ENCODE measurements at places on chromosomes 11 and 22.
A peak's percentile ranks its signal among the peaks of the same experiment; 100 is the strongest.

DNA sequence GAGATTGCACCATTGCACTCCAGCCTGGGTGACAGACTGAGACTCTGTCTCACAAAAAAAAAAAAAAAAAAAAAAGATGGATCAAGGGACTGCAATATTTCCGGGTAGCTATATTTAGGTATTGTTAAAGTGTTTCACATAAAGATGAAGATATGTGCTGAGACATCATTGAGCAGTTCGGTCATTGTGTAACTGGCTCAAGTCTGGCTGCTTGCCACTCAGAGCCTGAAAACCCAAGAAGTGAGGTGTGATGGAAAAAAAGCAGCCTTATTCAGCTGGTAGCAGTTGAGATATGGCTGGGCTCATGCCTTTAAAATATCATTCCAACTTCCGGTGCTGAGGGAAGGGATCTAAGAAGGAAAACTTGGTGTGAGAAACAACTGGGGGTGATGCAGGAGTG is 46.9 kb downstream of the LUZP2 start:
- no peak for DNase-seq

GRCh38 chr11:16111690-16112089 is 244.7 kb downstream of the SOX6 start:
- DNase-seq: peak; percentile 10

DNA sequence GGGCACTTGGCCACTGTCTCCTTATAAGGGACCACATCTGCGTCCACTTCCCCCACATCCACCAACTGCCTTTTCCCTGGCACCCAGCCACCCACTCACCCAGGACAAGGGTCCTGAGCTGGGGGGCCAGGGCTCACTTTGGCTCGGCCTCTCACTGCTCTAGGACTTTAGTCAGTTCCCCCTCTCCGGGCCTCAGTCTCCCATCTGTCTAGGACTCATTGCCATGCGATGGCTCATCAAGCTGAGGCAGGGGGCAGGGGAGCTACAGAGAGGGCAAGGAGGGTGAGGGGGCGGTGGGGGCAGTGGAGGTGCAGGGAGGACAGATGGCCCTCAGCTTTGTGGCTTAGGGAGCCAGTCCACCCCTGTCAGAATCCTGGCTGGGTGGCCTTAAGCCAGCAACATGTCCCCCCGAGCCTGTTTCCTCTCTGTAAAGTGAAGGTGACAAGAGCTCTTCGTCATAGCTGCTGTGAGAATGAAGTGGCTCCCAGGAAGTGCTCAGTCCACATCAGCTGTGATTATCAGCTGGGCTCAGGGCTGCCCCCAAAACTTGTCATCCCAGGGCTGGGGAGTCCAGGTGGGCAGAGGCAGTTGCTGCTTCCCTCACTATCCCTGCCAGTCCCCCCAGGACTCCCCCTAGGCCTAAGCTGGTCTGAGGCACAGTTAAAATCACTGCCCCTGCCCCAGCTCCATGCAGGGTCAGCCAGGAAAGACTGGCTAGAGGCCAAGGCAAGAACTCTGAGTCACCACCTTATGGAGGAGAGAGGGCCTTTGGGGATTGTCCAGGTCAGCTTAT is 14.9 kb downstream of the RAC2 start:
- DNase-seq: no peak

- peak; percentile 65 for DNase-seq
These were observed 7.8 kb downstream of the SIGIRR start for GRCh38 chr11:406796-407650.

GRCh38 chr11:74925281-74925680 is 23.6 kb downstream of the XRRA1 start:
- no peak for DNase-seq

DNA sequence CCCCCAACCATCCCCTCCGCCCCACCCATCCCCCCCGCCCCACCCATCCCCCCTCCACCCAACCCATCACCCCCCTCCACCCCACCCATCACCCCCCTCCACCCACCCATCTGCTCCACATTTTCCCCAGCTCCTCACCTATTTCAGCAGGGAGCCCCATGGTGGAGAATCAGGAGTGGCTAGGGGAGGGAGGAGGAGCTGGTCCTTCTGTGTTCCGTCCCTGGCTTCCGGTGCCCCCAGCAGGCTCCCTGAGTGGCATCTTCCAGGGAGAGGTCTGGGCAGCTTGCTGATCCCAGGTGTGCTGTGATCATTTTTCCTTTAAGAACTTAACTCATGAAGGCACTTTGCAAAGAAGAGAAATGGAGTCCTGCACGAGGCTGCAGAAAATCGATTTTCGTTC is 365.8 kb downstream of the TBC1D22A start:
- DNase-seq: no peak

- no peak for DNase-seq
These were observed 29.8 kb downstream of the NECTIN1 start for GRCh38 chr11:119699227-119699626.

DNA sequence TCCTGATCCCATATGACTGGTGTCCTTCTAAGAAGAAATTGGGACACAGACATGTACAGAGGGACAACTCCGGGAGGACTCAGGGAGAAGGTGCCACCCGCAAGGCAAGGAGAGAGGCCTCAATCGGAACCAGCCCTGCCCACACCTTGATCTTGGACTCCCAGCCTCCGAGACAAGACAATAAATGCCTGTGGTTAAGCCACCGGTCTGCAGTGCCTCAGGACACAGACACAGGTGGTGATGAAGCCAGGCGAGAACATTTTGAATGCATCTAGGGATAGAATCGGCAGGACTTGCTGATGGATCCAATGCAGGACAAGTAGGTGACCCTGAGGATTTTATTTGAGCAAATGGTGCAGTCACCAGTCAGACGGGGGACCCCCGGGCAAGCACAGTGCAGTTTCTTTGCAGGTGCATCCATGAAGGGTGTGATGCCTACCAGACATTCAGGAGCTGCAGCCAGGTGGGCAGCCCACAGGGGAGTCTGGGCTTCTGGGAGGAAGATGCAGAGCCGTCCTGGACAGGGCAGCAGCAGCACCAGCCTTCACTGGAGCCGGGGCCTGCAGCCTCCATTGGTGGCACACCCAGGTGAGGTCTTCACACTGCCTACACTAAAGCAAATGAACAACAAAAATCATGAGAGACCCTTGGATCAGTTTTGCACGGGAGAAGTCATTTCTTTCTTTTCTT is 20.2 kb upstream of the SEPTIN5 start:
- DNase-seq: no peak

DNA sequence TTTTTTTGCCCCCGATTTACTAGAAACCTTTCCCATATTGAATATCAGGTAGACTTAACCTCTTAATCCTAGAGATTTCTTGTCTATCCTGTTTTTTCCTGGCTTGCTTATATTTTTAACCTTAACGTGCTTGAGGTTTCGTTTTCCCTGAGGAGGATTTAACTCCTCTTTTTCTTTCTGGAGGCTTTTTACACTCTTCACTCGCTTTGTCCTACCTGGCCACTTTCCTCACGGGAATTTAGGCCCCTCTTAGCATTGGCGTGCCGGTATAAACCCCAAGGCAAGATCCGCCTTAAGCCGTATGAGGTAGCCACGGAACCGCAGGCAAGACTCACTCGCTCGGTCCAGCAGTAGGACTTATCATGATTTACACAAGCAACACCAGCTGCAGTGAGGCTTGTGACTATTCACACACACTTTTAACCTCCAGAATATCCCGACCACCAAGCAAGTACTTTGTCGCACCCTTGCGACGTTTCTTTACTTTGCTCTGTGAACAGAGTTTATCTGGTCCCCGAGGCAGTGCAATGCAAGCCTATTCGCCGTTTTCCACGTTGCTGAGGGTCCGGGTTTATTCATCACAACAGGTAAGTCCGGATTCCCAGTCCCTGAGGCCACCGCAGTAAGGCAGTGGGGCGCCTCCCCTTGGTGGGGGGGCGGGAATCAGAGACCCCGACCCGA is 20.6 kb upstream of the ALDH3B2 start:
- no peak for DNase-seq

DNA sequence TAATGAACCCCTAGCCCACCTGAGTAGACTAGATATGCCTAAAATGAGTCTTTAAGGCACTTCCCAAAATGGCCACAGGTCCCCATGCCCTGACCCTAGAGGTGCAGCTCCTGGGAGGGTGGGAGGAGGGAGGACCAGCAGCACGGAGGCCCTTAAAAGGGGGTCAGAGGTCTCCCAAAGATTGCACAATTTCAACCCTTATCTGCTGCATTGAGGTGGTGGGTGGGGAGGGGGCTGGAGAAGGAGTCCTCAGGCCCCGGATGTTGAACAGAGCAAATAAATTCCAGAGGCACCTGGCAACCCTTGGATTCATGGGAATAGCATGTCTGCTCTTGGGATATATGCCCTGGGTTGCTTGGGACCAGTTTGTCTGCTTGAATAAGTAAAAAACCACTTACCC is 57.6 kb downstream of the NAV2 start:
- no peak for DNase-seq

- no peak for DNase-seq
These were observed 9.7 kb upstream of the LRP5 start for GRCh38 chr11:68302670-68303069.

DNA sequence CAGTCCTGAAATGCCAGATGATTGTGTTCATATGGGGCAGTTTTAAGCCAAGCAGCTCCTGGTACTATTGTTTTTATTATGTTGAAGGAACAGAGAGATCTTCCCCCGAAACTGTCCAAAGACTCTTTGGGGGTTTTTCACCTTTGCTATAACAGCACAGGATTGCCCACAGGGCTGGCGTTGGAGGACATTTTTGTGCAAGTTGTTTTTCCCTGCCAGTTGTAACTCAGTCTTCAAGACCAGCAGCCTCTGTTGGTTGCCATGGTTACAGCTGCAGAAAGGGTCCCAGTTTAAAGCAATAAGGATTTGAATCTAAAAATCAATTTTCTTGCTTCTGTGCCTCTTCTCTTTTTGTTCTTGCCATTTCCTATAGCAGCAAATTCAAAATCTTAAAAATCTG is 45.4 kb upstream of the YWHAH start:
- no peak for DNase-seq

DNA sequence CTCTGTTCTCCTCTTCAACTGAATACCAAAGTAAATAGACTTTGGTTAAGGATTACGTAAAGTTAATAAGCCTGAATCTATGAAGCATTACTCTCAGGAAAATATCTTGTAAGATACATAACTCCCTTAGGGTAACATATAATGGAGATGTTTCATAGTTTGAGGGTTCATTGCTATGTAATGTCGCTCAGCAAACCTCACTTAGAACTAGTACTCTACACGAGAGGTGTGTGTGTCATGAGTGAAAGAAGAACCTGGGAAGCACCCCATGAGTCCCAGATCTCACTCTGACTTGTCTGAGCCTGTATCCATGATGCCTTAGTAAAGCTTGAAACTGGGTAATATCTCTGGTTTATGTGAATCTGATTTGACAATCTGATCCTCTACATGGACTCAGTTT is 429.5 kb upstream of the ANO3 start:
- DNase-seq: no peak

GRCh38 chr11:813072-813455 is 3.3 kb downstream of the RPLP2 start:
- no peak for DNase-seq

DNA sequence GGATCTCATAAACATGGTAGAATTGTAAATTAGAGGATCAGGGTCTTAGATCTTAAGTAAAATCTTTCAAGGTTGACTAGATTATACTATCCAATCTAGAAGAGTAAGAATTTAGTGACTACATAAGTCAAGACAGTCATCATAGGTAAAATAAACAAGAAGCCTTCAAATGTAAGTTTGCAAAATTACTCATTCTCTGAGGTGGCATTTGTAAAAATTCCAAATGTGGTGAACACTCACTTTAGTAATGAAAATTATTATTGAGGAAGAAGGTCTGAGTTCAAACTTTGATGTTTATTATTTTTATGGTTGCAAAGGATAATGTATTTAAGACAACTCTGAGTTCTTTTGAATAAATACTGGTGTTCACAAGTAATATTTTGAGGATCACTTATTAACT is 4.6 kb downstream of the HYLS1 start:
- no peak for DNase-seq

GRCh38 chr22:47124451-47124881 is 362.0 kb downstream of the TBC1D22A start:
- DNase-seq: no peak

DNA sequence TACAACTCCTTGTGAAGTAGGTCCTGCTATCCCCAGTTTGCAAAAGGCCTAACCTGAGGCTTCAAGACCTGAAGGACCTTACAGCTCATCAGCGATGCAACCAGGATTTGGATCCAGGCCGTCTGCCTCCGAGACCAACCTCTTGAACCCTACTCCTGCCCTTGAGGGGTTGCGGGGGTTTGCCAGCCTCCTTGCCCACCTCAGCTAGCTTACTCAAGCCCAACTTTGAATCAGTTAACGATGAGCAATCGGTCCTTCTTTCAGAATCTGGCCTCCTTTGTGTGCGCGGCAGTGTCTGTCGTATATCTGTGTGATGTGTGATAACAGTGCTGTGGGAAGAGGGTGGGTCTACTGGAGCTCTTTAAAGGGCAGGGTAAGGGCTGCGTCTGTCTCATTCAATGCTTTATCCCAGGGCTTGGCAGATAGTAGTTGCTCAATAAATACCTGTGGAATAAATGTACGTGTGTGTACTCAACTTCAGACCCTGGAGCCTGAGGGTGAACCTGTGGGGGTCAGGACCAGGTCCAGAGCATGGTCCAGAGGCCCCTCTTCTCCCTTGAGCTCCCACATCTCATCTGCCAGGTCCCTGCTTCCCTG is 3.2 kb downstream of the CHRM1 start:
- no peak for DNase-seq

GRCh38 chr11:111745719-111746504 is 20.3 kb downstream of the PPP2R1B start:
- no peak for DNase-seq

DNA sequence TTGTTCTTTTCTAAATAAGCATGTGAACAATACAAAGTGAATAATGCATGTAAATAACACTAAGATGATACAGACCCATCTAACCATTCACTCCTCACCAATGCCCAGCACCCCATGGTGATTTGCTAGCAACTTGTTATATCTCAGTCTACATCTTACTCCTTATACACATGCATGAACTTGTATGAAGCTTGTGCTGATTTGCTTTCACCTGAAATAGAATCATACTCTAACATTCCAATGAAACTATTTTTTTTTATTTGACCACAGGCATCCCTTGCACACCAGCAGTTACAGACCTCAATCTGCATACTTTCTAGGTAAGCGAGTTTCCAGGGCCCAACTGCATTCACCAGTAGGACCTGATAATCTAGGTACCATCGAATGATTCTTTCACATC is 873.6 kb downstream of the OPCML start:
- DNase-seq: no peak

- no peak for DNase-seq
These were observed 31.1 kb upstream of the WT1 start for GRCh38 chr11:32466279-32466915.

DNA sequence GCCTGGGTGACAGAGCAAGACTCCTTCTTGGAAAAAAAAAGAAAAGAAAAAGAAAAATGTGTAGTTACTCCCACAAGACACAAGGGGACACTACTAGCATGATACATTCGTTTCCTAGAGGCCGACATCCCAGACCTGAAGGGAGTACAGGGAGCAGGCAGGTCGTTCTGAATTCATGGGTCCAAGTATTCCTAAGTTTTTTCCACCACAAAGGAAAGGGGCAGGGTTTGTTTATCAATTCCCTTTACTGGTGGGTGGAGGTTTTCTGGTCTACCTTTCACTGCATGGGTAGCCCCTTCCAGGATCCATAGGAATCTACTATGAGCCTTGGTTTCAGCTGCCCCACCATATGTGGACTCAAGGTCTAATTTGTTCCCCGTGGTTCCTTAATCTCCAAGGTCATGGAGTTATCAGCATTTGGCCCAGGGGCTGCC is 11.8 kb downstream of the TIGD3 start:
- DNase-seq: no peak

- no peak for DNase-seq
These were observed 154.8 kb downstream of the UVRAG start for GRCh38 chr11:75969626-75970308.

GRCh38 chr11:115503083-115503885 is 931 bp downstream of the CADM1 start:
- DNase-seq: peak; percentile 78

All from hypothalamus (tissue), 51 donors.